ENCODE measurements at places on chromosomes 6 and 20. TPM values are rescaled to one million over a fixed set of nuclear protein-coding genes. Genes with fewer than 3 reads are reported as not detected.
A peak's percentile ranks its signal among the peaks of the same experiment; 100 is the strongest.

VSX1 gene
- total RNA-seq: not detected

- DNase-seq: no peak
These were observed 82.3 kb downstream of the CEBPB start for GRCh38 chr20:50272724-50273446.

DNA sequence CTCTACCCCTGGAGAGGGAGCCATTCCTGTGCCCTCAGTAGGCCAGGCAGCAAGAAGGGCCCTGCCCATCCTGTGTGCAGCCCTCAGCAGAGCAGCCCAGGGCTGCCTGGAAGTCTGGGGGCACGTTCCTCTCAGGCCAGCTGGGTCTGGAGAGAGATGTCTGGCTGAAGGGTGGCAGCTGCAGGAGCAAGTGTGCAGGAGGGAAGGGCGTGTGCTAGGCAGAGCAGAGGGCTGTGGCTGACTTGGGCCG, 62.7 kb downstream of the NOL4L start:
- peak; percentile 3 for DNase-seq

DNA sequence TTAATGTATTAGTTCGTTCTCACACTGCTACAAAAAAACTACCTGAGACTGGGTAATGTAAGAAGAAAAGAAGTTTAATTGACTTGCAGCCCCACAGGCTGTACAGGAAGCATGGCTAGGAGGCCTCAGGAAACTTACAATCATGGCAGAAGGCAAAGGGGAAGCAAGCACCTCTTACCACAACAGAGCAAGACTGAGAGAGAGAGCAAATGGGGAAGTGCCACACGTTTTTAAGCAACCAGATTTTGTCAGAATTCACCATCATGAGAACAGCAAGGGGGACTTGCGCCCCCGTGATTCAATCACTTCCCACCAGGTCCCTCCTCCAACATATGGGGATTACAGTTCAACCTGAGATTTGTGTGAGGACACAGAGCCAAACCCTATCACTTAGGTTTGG, 70.8 kb upstream of the SRSF6 start:
- no peak for DNase-seq

DNA sequence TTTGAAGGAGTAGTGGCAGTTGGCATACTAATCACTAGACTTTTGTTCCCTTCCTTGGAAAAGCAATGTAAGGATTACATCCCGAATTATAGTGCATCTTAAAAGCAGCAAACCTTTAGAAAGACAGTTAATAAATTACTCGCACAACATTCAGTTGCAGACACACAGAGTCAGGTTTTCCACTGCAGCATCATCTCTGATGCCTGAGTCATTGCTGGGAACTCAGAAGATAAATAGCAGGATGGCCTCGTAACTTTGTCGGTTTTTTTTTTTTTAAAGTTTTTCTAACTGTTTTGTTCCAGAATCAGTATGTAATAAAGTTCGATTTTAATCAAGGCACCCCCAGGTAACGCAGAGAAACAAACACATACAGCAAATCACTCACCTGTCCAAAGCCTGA, 34.3 kb downstream of the GJA10 start:
- DNase-seq: no peak

GRCh38 chr20:11305406-11305805, 612.3 kb upstream of the BTBD3 start:
- no peak for DNase-seq

GRCh38 chr6:127404594-127405178, 54.5 kb downstream of the KIAA0408 start:
- DNase-seq: no peak

HEY2 gene
- total RNA-seq: not detected

Measured in LHCN-M2 (cell line).